ENCODE measurements at places on chromosomes 5 and 9.

DNA sequence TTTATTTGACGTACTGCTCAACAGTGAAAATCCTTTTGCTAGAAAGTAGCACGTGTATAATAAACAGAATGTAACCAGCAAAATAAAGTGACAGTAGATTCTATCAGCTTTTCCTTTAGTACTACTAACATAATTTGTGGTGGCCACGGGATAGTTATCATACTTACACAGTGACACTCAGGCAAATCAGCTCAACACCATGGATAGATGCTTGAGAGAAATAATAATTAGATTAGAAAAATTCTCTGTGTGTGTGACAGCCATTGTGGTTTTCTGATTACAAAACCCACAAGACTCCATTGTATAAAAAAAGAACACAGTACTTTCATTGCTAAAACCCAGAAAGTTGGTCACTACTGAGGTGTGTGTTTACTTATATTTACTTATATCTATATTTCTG lies 101.1 kb downstream of the MUSK start:
- DNase-seq, result no peak

GRCh38 chr5:68345582-68345981 lies 130.0 kb downstream of the PIK3R1 start:
- no peak for DNase-seq

DNA sequence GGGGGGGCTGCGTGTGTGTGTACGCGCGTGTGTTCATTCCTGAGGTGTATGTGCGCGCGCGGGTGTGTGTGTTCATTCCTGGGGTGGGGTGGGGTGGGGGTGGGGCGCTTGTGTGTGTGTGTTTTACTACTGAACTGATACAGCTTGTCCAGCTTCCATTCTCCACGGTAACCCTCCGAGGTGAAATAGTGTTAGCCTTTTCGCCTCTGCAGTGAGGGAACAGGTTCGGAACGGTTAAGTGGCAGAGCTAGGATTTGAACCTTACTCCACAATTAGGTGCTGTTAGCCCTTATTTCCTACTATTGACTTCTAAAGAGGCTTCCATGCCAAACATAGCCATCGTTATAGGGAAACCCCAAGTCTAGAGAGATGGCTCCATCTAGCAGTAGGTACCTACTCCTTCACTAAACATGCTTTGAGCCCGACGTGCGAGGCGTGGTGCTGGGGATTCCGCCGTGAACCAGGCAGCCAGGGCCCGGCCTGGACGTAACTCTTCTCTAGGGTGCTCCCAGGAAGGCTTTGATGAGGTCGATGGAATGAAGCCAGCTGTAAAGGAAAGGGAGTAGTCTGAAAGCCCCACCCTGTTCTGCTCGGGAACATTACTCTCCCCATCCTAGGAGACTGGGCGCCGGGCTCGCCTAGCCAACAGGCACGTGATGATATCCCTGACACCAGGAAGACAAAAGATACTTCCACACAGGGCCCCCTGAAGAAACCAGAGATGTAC lies 782 bp upstream of the SKP1 start:
- DNase-seq, result peak; percentile 6

DNA sequence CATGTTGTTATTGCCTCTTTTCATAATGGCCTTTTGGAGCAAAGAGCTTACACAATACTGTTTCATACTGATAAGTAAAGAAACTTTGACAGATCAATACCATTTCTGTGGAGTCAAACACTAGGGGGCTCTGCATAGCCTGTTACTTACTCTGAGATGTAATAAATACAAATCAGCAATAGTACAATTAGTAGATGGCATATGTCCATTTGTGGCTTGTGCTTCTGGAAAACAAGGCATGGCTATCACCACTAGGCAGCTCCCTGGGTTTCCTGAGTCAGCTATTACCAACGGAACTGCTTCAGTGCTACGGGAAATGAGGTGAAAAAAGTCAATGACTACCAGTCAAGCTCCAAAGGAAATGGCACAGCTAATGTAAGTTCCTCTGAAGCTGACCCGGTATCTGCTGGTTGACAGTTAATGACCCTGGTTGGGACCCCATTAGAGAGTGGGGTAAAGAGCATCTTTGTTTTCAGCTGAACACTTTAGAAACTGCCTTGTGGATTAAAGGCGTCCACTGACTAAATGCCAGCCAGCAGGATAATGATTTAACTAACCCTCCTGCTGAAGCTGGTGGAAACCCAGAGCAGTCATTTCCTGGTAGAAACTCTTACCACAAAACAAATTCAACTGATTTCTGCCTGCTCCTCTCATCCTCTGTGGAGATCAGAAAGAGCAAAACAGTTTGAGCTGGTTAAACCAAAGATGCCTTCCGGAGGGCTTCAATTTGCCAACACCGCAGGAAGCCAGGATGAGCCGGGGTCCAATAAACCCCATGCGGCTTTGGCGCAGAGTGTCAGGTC lies 69.0 kb upstream of the FAM169A start:
- peak; percentile 27 for DNase-seq

GRCh38 chr5:108642170-108642906 lies 105.4 kb upstream of the FER start:
- DNase-seq, result peak; percentile 52

DNA sequence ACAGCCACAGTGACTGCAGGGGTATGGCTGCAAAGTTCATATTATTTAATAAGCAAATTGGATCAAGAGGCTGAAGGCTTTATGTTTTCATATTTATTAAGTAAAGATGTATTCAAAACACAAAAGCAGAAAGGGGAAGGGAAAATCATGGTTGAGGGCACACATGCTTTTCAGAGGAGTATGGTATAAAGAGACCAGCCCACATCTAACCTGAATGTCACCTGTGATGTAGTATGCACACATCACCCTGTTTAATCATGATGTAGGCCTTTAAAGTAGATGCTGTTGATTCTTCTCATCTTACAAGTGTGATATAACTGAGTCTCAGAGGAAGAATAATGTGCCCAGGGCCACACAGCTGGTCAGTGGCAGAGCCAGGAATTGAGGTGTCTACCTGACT lies 211.8 kb downstream of the DCP2 start:
- no peak for DNase-seq

- no peak for DNase-seq
Measured at GRCh38 chr5:172899436-172899835, 59.8 kb upstream of the RPL26L1 start.

- no peak for DNase-seq
Measured at GRCh38 chr9:18976709-18977531, 56.1 kb downstream of the SAXO1 start.

DNA sequence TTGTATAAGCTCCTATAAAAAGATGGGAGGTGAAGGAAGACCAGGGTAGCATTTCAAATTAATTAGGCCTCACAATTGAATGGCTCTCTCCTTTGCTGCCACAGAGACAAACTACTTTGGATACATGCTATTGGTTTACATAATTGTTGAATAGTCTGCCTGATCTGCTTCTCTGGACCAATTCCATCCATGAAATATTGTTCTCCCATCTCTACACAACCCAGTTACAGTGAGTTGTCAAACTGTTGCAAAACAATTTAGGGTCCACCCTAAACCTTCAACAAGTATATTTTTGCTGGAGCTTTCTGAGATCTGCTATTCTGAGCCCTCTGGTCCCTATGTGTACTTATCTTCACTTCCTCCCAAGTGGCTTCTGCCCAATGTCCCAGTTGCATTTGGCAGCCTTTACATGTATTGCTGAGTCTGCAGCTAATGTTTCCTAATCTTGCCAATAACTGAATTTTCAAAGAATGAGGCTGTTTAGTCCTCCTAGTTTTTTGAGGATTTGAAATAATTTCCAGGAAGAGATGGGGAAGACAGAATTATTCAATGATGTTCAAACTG lies 38.9 kb downstream of the AGTPBP1 start:
- DNase-seq, result no peak

DNA sequence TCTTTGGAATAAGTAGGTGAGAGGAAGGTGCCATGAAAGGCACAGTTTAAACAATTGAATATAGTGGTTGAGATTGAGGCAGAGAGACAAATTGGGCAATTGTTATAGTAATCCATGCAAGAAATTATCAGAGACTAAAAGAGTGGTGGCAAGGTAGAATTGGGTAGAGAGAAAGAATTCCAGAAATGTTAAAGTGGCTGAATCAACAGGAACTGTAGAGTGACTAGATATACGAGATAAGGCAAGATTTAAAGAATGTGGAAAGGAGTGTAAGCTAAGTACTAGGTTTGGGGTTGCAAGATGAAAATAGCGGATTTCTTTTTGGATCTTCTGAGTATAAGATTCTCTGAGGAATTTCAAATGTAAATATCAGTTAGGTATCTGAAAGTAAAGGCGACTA lies 285.2 kb downstream of the DMRTA1 start:
- DNase-seq, result no peak

GRCh38 chr5:169190849-169191248 lies 110.1 kb downstream of the SLIT3 start:
- no peak for DNase-seq

- no peak for DNase-seq
Measured at GRCh38 chr5:6739603-6740002, 26.4 kb downstream of the TENT4A start.

DNA sequence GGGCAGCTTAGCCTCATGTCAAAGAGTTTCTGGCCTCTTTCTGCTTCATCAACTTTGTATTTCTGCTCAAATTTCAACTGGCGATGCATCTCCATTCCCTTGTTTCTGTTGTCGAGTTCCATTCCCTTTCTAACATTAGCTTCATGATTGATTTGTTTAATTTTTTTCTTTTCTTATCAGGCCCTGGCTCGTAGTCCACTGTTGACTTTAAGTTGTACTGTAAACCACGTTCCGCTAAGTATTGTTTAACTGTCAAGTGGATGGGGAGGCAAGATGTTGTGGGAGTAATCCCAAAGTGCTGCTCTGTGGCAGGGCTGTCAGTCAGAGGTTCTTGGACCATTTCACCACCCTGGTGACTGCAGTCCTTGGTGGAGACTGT lies 309.1 kb downstream of the PSAT1 start:
- no peak for DNase-seq

GRCh38 chr5:154236-154635 lies 37.1 kb upstream of the LRRC14B start:
- no peak for DNase-seq

GRCh38 chr9:93129286-93129685 lies 4.8 kb downstream of the NINJ1 start:
- DNase-seq, result no peak

DNA sequence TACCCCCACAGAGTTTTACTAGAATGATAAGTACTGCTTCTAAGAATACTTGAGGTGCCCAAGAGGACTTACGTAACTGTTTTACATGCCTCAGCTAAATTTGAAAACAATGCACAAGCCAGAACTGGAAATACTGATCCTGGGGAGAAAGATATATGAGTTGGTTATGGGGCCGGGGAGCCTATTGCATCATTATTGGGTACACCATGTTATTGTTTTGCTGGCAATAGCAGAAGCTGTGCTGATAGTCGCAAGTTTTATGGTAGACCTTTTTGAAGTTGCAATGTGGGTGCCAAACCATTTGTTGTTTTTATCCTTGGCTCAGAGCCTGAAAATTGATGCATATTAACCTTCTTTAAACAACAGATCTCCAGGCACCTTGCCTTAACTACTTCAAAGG lies 108.4 kb upstream of the DHFR start:
- no peak for DNase-seq

- no peak for DNase-seq
Measured at GRCh38 chr9:137412431-137412830, 10.5 kb downstream of the EXD3 start.

DNA sequence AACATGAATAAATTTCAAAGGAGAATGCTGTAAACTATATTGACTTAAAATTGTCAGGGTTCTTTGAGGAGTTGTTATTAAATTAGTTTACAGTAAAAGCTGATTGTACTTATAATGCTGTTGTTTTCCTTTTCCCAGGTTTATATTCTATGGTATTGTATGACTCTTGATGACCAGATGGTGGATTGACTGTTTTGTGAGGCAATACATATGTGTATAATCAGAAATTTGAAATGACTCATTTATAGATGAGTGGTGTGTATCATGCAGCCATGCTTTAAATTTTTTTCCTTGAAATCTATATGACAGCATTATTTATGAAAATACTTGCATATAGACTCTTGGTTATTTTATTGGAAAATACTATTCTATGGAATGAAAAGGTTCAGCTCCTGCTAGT lies 195.3 kb downstream of the CNTLN start:
- DNase-seq, result no peak

- DNase-seq, result no peak
Measured at GRCh38 chr9:83969602-83970001, 10.4 kb downstream of the HNRNPK start.

GRCh38 chr5:9466697-9467096 lies 79.2 kb downstream of the SEMA5A start:
- DNase-seq, result no peak

GRCh38 chr9:97504381-97505216 lies 3.1 kb downstream of the TMOD1 start:
- DNase-seq, result no peak

DNA sequence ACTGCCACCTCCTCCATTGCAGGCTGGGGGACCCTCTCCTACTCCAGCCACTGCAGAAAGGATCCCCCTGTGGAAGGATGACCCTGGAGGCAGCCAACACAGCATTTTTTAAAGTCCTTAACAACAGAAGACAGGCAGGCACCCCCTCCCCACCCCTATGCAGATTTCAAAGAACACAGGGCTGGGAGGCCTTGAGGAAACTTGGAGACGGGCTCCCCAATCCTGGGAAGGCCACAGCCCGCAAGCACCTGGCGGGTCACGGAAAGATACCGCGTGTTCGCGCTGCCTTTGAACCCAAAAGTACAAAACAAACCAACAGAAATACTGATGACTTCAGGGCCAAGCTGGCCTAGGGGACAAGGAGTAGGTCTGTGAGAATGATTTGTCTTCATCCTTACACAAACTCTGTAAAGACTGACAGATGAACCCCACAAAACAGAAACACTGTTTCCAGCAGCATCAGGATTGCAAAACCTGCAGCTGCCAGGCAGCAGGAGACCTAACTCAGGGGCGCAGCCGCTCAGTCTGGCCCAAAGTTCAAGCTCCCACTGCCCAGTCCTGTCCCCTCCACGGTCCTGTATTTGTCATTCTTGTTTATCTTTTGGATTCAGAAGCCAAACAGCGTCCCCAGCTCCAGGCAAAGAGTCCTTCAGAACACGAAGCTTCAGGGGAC lies 13.8 kb downstream of the VAV2 start:
- no peak for DNase-seq

DNA sequence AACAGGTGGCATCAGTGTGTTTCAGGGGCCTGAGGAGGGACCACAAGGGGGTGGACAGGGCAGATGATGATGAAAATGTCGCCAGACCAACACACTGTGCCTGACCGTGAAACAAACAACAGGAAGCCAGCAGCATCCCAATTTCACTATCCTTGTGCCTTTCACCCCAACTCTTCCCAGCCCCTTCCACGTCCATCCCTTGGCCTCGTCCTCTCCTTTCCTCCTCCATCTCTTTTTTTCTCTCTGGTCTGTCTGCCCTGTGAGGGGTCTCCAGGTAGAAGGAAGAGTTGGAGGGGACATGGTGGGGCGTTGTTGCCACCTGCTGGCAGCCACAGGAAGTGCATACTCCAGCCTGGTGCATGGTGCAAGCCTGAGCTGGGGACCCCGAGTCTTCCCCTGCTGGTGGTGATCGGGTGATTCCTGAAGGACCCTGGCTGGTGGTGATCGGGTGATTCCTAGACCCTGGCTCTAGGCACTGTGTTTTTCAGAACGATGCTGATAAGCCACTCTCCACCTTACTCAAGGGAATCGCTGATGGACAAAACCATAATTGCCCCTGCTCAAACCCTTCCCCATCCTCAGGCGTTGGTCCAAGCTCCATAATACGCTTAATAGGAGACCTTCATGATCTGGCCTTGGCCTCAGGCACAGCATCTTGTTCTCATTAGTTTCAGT lies 21.7 kb upstream of the NSD1 start:
- peak; percentile 52 for DNase-seq

Data from CD4-positive, alpha-beta T cell treated with Interleukin-4 for 4 hours (primary cell).